ENCODE measurements at places on chromosomes 6 and 20.

- no peak for DNase-seq
These were observed 54.9 kb upstream of the PNRC1 start for GRCh38 chr6:89025633-89026032.

DNA sequence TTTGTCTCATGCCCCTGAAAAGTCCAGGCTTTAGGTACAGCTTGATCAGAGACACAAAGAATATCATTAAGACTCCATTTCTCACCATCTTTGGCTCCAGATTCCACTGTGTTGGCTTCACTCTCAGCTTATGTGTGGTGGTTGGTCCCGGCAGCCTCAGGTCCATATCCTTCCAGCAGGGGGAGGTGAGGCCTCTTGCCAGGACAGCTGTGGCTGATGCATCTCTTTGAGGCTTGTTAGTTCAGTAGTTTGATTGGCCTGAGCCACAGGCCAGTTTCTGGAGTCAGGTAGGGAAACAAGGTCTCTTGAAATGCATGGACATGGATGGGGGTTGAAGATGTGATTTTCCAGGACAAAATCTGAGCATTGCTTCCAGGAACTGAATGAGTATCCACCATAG lies 62.4 kb downstream of the JAG1 start:
- DNase-seq, result no peak

DNA sequence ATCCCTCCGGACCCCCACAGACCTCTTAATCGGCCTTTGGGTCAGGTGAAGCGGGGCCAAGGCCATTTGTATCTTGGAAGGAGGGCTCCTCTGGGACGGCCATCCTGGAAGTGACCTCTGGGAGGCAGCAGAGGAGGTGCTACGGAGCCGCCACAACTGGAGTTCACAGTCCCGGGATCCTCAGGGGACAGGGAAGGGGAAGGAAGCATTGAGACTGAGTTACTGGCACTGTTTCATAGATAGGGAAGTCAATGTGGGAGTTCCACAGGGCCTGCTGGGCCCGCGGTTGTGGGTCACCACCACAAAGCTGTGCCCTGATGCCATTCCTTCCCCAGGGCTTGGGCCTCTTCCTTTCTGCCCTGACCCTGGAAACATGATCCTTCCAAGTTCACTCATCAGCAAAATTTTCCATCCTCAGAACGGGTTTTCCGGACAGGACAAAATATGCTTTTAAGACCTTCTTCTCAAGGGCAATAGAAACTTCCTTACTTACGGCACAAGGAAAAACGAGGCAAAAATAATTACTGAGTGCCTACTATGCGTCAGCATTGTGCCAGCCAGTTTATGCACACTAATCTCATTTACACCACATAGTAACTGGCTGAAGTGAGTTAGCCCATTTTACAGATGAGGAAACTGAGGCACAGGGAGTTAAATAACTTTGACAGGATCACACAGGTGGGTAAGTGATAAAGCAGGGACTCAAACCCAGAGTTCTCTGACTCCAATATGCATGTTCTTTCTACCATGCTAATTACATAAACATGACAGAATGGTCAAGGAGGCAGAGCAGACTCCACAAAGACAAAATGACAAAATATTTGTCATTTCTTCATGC lies 143.8 kb downstream of the UNC5CL start:
- no peak for DNase-seq

DNA sequence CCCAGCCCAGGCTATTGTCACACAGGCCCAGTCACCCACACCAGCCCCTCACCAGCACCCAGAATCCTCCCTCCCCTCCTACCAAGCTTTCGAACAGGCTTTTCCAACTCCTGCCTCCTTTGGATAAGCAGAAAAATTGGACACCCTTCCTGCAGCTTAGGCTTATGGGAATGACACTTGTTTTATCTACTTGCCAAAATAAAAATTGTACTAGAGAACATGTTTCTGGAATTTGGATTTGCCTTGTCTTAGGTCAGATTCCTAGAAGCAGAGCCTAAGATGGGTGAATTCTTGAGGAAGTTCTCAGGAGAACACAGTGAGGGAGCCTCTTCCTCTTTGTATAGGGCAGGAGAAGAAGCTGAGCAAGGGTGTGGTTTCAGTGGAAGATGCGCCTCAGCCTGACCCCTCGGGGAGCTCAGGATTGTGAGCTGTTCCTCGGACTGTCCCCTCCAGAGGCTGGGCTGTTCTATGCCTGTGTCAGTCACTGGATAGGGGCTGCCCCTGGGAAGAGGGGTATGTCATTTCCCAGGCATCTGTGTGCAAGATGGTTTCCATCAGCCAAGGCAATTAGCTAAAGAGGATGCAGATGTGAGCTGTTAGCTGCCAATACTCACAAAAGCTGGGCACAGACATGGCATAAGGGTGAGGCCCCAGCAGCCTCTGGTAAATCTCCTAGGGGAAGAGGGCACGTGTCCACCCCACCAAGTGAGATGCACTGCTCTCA lies 33.9 kb downstream of the ITPR3 start:
- DNase-seq, result no peak

- no peak for DNase-seq
These were observed 157.9 kb downstream of the SLC24A3 start for GRCh38 chr20:19370076-19371075.

DNA sequence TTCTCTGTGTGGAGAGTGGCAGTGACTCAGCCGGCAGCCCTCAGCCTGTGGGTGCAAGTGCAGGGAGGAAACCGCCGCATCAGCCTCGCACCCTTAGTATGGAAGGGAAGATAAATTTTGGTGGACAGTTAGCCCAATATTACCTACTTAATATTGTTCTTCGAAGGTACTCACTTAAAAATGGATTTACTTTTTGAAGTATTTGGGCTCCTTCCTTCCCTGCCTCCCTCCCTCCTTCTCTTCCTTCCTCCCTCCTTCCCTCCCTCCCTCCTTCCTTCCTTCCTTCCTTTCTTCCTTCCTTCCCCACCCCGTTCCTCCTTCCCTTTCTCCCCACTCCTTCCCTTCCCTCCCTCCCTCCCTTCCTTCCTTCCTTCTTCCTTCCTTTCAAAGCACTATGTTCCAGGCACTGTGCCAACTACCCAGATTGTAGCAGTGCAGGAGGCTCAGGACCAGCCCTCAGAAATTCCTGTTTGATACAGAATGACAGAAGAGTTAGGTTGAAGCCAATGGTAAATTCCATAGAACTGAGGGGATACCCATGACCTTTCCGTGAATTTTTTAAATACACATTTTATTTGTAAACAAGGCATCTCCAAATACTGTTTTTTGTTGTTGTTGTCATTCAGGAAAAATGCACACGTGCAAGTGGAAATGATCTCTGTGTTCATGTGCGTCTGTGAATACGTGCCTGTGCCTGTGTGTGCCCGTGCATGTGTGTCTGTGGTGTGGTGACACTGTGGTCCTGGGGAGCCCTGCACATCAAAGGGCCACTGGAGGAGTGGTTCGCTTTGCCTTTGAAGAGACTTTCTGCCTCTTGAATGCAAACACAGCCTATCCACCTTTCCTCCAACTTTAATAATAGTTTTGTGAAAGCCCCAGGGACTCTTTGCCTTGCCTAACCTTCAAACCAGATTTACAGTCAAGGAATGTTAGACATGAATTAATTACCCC lies 141.7 kb downstream of the EDN3 start:
- no peak for DNase-seq

DNA sequence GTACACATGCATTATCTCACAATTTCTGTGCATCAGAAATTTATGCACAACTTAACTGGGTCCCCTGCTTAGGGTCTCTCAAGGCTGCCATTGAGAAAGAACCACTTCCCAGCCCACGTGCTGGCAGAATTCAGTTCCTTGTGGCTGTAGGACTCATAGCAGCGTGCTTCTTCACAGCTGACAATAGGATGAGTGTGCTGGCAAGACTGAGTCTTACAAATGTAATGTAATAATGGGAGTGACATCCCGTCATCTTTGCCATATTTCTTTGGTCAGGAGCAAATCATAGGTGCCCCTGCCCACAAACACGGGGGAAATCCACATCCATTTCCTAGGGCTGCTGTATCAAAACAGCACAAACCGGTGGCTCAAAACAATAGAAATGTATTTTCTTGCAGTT lies 77.4 kb downstream of the FIG4 start:
- no peak for DNase-seq

DNA sequence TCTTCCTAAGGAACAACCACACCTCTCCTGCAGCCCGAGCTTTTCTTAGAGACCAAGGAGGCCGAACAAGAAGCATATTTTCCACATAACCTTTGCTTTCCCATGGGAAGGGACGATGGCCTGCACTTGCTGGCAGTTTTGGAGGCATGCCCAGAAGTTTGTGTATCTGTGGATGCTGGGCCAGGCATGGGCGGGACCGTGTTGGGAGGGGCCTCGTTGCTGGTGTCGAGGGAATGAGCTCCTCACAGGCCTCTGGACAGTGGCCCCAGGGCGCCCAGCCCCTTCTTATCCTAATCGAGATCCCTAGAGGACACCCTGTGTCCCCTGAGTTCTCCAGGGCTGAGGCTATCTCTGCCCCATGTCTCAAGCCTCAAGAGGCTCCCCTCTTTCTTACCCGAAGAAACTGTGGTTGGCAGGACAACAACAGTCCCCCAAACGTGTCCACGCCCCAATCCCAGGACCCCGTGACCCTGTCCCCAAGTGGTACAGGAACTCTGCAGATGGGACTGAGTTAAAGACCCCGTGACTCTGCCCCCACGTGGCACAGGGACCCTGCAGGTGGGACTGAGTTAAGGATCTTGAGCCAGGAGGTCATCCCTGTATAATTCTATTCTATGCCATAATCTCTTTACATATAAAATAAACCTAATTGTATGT lies 99.5 kb upstream of the BHLHE23 start:
- DNase-seq, result peak; percentile 71

DNA sequence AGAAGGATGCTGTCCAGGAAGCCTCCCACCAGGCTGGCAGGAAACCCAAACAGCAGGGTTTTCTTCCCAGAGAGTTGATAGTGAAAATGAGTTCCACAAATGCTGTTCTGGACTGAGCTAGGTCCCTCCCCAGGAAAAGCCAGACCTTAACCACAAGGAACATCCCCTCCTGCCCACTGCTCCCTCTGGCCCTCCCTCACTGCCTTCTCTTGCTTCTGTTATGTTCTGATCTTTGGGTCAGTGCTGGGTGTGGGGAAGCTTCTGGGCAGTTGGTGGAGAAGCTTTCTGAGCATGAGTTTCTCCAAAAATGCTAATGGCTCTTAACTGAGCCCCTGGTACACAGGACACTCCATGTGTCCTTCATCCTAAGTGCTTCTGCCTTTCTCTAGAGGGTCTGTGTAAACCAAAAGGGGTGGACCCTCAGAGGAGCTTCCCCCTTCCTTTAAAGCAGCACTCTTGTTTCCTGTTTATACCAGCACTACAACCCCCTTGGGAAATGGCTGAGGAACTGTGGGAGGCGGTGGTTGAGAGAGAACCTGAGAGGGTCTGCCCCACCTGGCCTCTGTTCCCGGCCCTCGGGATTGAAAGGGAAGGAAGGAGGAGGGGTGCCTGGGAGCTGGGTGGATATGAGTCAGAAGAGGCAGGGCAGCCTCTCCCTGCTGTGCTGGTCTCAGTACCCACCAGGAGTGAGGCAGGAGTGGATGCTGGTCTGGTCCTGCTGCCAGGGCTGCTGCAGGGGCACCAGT lies 42.0 kb downstream of the CDS2 start:
- DNase-seq, result no peak

DNA sequence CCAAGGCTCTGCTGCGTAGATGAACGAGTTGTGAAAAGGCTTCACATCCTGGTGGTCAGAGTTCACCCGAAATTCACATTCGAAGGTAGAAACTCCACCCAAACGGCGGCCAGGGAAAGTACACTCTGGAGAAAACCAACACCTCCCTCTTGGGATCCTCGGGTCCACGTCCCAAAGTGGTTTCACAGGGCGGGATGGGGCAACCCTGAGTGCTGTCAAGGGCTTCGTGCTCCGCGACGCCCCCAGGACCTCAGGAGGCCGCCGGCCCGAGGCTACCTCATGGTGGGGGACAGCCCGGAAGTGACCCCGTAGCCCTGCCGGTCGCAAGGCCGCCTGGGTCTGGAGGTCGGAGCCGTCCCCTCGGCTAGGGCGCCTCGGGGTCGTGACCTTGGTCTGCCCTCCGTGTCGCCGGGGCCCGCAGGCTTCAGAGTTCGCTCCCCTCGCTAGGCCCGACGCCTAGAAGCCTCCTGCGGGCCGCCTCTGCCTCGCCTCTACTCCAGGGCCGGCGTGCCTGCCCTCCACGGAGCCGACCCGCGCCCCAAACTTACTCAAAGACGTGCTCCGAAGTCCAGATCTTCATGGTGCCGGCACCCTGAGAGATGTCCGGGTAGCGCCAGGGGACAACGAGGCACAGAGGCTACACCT lies at the start of gene PRELID3B:
PRELID3B (minus strand) TSS at position 636 of the 645 bp plus-strand sequence; CDS start at position 580, 56 bp downstream.
- no peak for DNase-seq

DNA sequence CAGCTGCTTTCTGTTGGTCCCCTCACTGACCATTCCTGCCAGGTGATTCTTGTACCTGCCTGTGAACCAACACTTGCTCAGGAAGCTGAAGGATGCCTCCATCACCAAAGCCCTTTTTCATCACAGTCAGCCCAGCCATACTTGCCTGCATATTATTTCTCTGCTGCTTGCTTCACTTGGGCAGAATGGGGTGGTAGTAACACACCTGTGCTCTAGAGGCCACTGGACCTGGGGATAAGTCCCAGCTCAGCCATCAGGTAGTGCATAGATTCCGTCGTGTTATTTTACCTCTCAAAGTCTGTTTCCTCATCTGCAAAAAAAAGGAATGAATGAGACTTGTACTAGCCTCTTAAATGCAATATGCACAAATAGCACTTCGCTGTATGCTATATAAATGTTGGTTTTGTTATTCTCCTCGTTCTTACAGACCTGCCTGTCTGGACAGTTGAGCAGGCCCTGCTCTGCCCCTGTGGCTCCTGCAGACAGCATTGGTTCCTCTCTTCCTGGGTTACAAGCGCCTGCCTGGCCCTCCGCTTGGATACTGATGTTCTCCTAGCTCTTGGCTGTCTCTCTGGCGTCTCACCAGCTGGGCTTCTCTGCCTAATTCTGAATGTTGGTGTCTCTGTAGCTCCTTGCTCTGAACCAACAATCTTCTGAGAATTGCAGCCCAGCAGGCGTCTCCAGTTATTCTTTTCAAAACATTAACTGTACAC lies 151.8 kb downstream of the UNC5CL start:
- DNase-seq, result no peak

GRCh38 chr6:38164671-38165108 lies 345.2 kb downstream of the ZFAND3 start:
- no peak for DNase-seq

DNA sequence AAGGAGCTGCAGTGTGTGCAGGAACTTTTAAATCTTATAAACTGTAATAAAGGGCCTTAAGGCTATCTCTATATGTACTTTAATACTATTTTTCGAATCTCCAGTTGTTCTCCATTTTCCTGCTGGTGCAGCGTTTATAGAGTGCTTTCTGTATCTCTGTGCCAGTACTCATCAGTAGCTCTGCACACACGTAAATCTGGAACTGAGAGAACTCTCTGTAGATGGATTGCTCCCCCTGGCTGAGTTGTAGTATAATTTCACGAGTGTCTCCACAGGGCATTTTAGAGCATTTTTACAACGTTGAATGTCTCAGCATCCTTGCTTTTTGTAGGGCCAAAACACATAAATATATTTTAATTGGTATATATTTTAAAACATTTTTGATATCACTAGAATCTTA lies 256.5 kb downstream of the TRDN start:
- DNase-seq, result peak; percentile 58

GRCh38 chr6:136410201-136411024 lies 120.8 kb upstream of the BCLAF1 start:
- no peak for DNase-seq
